ENCODE measurements at places on chromosomes 7 and 10.

DNA sequence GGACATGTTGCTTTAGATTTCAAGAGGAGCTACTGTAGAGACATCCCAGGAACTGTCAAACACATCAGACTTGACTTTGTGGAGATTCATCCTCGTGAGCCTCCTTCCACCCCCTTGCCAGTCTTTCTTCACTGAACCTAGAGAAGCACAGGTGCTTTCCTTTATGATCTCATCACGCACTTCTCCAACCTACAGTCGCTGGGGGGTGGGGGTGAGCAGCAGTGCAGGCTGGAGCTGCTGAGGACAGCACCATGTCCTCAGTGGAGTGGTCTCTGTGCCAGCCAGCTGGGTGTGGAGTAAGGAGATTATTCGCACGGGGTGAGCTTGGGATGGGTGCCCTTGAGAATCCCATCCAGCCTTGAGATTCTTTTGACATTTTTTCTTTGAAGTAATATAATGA lies 88.1 kb downstream of the VOPP1 start:
- DNase-seq, result no peak

GRCh38 chr10:125029584-125030242 lies 87.8 kb downstream of the ZRANB1 start:
- DNase-seq, result no peak

GRCh38 chr10:110357252-110357780 lies 52.6 kb upstream of the SMNDC1 start:
- DNase-seq, result peak; percentile 33

DNA sequence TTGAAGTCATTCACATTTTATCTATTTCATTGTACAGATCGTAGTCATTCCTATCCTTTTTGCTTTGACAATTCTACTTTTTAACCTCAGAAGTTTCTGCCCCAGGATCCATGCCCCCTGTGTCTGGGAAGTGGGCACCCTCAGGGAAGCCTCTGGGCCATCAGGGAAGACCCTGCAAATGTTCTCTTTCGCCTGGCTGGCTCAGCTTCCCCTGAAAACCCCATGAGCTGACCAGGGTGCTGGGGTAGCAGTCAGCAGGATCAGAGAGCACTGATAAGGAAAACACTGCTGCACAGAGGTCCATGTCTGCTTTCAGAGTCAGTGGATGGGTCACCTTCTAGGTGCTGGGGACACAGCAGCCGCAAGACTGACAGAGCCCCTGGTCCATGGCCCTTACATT lies 23.8 kb downstream of the CUZD1 start:
- DNase-seq, result no peak

DNA sequence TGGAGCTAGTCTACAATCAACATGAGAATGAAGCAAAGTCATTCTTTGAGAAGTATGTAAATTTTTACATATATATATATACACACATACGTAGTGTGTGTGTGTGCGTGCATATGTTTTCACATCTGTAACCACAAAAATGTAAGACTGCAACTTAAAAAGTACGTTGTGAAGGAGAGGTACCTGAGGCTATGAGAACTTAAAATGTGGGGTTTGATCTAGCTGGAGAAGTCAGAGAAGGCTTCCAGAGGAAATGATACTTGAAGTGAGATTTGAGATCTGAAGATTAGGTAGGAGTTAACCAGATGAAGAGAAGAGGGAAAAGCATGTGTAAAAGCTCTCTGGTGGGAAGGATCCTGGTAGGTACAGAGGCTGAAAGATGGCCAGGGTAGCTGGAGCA lies 5.8 kb downstream of the TAF5 start:
- no peak for DNase-seq

DNA sequence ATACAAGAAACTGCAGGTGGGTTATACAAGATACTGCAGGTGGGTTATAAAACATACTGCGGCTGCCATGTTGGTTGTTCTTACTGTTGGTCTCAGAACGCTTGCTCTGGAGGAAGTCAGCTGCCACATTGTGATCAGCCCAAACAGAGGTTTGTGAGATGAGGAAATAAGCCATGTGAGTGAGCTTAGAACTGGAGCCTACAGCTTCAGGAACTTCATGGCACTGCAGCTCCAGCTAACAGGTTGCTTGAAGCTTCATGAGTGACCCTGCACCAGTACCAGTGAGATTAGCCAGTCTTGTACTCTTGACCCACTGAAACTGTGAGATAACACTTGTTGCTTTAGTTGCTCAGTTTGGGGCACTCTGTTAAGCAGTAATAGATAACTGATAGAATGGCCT lies 74.5 kb upstream of the PRKCQ start:
- no peak for DNase-seq

GRCh38 chr10:59618666-59619065 lies 91.0 kb downstream of the SLC16A9 start:
- DNase-seq, result no peak

- DNase-seq, result no peak
Observed at GRCh38 chr7:84060760-84061261, 133.8 kb downstream of the SEMA3A start.

- no peak for DNase-seq
Observed at GRCh38 chr7:138729444-138729843, 28.3 kb upstream of the SVOPL start.

DNA sequence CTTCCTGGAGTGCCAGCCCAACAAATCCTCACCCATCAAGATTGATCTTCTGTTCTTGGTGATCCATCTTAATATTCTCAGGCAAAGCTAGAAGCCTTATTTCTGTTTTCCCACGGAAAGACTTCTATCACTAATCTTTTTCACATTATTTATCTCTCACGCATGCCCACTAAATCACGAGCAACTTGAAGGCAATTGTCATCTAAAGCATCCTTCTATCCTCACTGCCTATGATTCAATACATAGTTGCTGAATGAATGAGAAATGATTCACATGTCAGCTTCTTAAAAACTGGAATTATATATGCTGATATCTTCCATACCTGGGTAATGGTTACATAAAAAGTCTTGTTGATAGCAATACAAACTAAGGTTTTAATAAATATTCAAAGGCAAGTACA lies 12.6 kb upstream of the COL1A2 start:
- DNase-seq, result no peak

DNA sequence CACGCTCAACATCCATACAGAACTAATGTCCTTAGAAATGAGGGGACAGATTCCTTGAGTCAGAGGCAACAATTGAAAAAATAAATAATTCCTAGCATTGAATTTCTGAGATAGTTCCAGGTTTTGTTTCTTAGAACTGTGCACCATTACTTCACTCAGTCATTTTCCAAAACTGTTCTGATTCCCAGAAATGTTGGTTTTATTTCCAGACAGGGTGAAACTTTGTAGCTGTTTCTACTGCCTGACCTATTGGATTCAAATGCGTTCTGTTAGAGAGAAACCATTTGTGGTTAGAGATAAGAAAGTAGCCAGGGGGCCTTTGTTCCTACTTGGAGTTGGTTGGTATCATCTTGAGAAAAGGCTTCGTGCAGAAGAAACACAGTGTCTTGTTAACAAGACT lies 8.1 kb upstream of the DEPP1 start:
- no peak for DNase-seq

DNA sequence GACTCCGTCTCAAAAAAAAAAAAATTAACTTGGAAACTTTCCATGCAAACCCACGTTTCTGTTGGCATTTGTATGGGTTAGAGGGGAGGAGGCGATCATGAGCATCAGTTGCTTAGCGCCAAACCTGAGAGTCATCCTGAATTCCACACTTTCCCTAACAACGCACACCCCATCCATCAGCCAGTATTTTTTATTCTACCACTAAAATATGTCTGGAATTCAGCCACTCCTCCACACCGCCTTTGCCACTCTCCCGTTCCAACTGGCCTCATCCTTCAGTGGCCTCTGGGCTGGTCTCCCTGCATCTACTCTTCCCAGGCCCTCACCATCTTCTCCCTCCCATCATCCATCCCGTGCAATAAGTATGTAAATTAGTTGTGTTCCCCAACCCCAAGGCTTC lies 4.7 kb upstream of the LMBR1 start:
- no peak for DNase-seq

DNA sequence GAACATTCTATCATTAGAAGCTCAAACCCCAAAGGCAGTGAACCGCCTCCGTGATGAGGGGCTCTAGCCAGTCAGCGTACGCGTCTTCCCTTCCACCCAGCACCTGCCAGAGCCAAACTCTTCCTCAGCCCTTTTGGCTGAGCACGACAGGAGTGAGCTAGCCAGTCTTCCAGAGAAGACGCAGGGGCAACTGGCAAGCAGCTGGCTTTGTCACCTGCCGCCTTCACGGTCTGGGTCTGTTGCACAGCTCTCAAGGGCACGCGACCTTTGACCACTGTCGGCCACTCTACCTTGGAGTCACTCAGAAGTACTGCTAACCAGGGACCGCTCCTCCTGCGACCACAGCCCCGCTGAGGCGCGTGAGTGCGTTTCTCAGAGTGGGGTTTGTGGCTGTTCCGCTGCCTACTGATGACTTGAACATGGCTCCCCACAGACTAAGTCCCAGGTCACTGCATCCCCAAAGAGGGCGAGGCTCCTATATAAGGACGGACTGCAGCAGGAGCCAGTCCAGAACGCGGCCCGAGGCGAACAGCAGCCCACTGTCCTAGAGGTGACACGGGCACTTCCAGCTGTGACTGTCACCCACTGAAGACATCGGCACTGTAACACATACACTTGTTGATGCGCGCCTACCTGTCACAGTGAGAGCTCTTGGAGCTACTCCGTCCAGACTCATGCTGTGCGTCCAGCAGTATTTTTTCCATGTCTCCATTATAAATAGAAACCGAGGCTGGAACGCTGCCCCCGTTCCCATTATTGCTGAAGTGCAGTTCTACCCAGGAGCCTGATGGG lies 8.4 kb downstream of the BNIP3 start:
- no peak for DNase-seq

DNA sequence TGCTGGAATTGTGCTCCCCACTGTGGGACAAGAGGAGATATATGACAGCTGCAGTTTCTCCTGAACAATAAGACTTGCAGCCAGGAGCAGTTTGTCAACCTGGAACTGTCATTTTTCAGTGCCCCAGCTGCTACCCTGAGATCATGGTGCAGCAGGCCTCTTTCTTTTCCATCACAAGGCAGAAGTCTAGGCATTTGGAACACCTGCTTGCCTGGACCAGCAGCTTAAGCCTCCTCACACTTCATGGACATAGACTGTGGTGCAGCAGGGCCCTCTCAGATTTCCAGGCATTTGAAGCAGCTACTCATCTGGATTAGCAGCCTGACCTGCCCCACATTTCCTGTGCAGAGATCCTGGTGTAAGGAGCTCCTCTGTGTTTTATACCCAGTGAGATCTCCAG lies 450.7 kb upstream of the TEX47 start:
- no peak for DNase-seq

GRCh38 chr10:71085689-71086438 lies 126.5 kb upstream of the UNC5B start:
- no peak for DNase-seq

GRCh38 chr7:45162311-45162845 lies 4.8 kb downstream of the RAMP3 start:
- DNase-seq, result no peak

DNA sequence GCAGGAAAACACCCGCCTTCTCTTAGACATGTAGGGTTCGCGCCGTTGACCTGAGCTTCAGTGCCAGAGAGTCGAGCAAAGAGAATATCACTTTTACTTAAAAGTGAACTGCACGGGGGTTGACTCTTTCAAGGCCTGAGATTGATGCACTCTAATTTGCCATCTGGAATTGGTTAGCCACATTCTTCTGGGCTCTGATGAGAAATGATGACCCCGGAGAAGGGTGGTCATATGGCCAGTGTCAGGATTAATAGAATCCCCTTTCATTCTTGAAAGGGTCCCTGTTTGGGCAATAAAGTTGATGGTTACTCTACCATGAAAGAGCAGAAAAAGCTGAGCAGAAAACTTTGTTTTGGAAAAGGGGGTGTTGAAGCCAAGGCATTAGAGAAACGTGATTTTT lies 31.2 kb downstream of the GRK5 start:
- no peak for DNase-seq

DNA sequence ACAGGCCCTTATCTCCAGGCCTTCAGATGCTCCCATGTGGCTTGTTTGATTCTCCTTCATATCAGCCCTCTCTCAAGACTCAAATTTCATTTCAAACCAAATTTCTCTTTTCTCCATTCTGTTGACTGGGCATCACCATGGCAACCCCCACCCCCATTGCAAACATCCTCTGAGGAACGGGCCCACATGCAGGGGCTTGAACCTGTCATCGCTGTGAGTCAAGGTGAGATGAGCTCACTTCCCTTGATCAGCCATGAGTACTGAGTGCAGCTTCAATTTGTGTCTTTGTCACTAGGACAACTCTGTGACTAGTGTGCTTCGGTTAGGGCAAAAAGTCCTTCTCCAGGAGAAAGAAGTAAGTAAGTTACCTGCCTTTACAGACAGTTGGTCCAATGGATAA lies 41.9 kb downstream of the CALML3 start:
- no peak for DNase-seq

All from activated T-helper 1 cell treated with Interleukin-2 at 50 U/mL for 16 hours (primary cell).